Stimulated activated CD4-positive, alpha-beta T cell treated with anti-CD3 and anti-CD28 coated beads, Interleukin-2, amount 100 ng/mL, for 48 hours (primary cell): ENCODE measurements at places on chromosomes 16 and 17.

DNA sequence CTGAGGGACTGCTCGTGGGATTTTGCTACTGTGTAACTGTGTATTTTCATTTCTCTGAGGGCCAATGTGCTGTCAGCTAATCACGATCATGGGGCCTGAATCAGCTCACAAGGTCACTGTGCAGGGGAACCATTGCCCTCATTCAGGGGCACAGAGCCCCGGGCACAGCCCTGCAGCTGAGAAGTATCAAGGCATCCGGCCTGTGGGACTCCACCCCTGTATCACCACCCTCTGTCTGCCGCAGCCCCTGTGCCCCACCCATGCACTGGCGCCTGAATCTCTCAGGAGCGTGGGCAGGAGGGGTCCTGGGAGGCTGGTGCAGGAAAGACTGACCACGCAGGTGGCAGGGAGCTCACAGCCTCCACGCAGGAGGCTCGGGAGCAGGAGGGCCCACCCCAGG is 43.4 kb upstream of the RASD1 start:
- no peak for DNase-seq

- no peak for DNase-seq
Observed at GRCh38 chr16:19175492-19176262, 7.6 kb downstream of the SYT17 start.

DNA sequence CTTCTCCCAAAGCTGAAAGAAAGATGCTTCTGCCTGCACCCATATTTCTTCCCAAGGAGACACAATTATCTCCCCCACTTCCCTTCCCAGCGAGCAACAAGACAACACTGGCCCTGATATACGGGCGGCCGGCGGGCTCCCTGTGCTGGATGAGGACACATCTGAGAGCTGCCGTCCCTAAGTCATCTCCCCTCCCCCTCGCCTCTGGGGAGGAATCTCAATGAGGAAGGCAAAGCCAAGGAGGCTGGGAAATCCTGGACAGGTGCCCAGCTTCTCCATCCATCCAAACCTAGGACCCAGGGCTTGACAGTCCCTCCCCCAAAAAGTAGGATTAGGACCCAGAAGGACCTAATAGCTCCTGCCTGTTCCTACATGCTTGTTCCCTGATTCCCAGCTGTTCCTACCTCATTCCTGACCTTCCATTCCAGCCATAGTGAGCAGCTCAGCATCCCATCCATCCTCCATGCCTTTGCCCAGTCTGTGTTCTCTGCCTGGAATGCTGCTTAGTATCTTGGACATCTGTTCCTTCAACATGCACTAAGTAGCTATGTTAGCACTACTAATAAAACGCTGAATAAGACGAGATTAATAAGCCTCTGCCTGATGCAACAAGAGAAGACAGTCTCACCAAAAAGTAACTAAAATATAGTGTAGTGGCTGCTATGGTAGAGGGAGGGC is 167.9 kb downstream of the CCT6B start:
- no peak for DNase-seq

DNA sequence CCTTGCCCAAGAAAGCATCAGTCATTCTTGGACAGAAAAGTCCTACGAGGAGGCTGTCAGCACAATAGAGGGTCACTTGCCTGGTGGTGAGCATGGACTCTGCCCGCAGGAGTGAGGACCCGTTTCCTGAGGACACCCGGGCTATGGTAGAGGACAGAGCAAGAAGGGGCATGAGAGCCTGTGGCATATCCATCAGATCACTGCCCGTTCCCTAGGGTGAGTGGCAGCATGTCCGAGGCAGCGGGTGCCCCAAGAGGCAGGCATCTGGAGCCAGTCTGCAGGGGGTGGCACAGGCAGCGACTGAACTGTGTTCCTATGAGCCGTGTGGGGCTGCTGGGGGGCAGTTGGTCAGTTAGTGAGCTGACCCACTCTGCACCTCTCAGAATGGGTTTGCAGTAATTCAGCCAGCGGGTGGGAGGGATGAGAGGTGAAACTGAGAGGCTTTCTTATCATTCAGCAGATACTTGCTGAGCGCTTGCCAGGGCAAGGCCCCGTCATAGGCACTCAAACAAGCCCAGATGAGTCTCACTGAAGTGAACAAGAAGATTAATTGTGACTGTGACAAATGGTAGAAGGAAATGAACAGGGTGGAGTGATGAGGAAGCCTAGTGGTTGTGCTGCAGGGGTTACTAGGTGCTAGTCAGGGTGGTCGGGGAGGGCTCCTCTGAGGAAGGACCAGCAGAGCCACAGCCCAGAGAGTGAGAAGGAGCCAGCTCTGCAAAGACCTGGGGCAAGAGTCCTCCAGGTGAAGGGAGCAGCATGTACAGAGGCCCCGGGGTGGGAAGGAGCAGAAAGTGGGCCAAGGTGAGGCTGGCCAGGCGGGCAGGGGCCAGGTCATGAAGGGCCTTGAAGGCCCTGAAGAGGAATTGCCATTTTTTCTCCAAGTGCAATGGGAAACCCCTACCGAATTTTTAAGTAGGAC is 87.9 kb downstream of the CLEC16A start:
- DNase-seq, result no peak

DNA sequence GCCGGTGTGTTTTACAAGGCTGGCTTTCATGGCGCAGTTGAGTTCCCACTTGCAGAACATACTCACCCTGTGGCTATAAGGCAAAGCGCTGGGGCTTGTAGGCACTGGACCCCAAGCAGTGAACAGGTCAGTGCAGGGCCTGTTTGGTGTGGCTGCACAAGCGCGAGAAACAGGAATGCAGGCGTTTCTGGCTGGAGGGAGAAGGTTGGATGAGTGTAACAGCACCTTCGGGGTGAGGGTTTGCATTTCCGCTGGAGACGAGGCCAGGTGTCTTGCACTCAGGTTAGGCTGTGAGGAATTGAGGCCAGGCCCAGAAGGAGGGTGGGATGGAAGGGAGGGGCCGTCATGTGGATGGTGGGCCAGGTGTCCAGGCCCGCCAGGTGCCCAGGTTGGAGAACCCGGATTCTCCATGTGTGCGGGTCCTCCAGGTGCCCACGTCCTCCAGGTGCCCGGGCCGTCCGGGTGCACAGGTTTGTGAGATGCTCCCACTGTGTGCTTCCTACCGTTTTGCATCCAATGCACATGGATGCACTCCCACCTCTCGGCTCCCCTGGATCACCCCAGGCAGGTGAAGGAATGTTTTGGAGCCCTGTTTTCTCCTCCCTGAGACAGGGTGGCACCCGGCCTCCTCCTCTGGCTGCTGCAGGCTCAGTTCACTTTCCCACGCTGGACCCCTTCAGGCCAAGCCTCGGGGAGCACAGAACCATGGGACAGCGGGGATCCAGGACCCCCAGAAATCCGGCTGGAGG is 46.0 kb downstream of the SLC7A5 start:
- no peak for DNase-seq

- no peak for DNase-seq
Observed at GRCh38 chr17:16929035-16929680, 42.8 kb downstream of the TNFRSF13B start.

- DNase-seq, result no peak
Observed at GRCh38 chr16:74931445-74931844, 53.5 kb downstream of the WDR59 start.

DNA sequence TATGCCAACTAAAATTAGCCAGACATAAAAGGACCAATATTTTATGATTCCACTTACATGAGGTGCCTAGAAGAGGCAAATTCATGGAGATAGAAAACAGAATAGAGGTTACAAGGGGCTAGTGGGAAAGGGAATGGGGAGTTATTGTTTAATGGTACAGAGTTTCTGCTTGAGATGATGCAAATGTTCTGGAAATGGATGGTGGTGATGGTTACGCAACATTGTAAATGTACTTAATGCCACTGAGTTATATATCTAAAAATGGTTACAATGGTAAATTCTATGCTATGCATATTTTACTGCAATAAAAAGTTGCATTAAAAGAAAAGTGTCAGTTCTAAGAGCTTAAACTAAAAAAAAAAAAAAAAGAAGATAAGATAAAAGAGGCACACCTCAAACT is 17.9 kb downstream of the MT1X start:
- DNase-seq, result no peak
